Suppressor macrophage (primary cell): ENCODE measurements at places on chromosomes 2 and 18.

DNA sequence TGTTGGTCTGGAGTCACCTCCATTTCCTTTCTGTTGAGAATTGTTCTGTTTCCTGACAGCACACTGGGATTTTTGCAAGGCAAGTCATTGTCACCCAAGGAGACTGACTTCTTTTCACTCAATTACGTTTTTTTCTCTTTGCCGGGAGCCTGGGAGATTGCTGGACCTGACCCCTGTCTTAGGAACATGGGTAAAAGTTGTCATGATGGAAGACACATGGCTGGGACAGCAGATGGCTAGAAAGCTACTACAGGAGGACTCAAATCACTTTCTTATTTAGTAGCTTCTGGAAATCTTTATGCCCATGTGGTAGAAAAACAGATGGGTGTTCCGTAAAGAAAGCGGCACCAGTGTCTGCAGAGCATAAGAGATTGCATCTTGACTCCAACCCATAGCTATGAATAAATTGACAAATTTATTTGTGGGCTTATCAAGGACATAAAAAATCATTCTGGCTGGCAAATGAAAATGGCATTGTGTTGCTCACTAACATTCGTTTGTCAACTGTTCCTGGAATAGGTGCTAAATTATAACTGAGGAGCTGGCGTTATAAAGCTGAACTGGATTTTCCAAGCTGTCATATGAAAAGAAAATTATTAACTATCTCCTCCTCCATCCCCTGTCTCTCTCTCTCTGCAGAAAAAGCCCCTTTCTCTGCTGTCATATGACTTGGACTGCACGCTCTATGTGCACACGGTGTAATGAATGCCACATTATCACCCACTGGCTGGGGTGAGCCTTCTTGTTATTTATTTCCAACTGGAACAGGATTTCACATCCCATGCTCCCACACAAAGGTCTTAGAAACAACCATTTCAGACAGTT is 159.8 kb downstream of the SH3RF3 start:
- no peak for DNase-seq

DNA sequence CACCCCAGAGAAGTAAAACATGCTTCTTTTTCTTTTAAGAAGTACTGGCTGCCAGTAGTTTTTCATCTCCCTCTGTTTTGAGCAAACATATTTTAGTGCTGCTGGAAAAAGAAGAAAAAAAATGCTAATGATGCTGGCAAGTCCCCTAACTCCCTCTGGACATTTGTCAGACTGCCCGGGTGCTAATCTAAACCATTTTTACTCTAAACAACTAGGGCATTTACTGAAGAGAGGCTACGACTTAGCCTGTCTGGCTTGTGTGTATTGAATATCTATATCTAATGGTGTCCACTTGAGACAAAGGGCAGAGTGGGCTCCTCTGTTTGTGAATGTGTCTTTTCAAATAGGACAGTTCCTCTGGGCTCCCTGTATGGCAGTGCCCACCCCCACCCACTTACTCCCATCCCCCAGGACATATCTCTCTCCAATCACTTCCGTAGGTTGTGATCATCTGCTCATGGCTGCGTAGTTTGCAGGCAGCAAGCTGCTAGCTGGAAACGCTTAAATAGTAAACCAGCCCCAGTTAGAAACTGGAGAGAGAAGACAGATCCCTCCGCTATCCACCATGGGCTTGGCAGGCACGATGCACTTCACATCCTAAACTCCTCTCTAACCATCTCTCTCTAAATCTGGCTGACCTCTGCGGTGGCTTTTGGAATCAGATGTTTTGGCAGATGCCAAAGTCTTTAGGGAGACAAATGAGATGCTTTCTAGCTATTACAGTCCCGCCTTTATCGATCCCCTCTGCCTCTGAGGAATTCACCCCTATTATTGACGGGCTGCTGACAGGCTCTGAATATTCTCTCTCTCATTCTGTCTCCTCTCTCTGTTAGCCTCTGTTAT is 58.3 kb downstream of the DOCK10 start:
- DNase-seq: no peak

DNA sequence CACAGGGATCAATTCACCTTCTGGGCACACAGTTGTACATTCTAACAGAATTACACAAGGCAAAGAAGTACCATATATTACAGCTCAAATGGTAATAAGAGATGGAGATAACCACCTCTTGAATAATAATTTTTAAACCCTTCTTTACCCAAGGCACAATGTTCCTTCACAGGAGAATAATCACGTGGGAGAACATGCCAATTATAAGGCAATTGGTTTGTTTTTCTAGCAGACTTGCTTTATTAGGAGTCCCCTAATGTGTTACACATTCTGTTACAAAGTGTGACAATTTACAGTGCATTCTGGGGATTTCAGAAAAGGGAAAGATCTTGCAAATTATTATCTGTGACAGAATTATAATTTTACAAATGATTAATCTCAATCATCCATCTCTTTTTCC is 380.3 kb downstream of the RND3 start:
- no peak for DNase-seq

DNA sequence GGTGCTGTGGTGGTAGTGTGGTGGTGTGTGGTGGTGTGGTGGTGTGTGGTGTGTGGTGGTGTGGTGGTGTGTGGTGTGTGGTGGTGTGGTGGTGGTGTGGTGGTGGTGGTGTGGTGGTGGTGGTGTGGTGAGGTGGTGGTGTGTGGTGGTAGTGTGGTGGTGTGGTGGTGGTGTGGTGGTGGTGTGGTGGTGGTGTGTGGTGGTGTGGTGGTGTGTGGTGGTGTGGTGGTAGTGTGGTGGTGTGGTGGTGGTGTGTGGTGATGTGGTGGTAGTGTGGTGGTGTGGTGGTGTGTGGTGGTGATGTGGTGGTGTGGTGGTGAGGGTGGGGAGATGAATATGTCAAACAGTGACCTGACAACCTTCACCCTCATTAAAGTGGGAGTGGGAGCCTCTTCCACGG is 55.6 kb upstream of the DLGAP1 start:
- no peak for DNase-seq

GRCh38 chr18:66623821-66624220 is 19.9 kb upstream of the CDH19 start:
- peak; percentile 47 for DNase-seq

DNA sequence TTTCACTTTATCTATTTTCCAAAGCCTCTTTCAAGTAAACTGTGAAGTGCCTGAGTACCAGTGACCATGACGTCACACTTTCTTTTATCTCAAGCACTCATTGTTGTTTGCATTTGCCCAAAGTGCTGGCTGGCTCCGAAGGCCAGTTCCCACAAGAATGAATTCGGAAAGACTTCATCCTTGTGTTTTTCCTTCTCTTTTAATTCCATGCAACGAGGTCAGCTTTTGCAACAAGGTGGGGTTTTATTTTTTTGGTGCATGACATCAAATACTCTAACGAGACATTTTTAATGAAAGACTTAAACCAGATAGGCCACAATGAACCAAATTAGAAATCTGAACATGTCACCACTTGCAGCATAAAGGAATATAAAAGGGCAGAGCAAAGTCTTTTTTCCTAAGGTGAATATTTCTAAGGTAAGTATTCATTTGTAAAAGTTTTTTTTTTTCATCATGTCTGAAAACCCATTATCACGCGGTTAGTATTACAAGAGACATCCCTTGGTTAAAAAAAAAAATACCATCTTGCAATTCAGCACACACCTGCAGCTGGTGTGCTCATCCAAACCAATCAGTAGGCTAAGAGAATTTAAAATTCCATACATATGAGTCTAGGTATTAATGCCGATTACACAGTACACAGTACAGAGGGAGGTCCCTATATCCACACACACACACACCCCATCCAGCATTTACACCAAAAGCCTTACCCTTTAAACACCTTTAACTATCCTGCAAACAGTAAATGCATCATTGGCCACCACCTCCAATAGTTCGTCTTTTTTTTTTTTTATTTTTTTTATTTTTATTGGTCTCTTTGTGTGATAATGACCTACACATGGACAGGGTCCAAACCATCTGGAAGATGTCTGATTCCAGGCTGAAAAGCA is 2.3 kb downstream of the ARL4C start:
- peak; percentile 34 for DNase-seq

DNA sequence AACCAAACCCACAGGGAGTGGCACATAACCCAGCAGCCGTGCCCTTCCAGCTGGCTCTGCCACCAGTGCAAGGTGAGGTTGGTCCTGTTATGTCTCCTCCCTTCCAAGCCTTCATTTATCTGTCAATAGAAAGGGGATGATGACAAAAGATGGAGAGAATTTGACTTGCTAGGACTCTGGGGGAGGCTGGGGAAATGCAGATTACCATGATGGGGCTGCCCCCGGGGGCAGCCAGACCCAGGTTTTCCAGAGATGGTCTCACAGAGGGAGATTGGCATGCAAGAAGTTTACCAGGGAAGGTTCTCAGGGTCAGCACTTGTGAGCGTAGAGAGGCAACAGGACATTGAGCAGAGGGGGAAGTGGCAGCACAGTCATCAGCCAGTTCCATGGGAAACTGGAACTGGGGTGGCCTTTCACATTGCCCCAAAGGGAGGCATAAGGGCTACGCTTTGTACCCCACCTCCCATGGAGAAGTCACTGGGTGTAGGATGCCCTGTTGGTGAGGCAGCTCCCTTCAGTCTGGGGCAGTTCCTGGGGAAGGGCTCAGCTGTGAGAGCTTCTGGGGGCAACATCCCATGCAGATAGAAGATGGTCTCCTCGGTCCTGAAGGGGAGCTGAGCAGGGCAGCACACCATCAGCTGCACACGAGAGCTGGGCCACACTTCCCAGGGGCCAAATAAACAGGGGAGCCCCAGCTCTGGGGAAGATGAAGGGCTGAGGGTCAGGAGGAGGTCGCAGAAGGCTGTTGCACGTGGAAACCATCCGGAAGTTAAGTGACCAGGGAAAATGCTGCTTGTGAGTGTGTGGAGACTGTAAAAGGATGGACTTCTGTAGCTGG is 117.8 kb upstream of the EPC2 start:
- DNase-seq: no peak

DNA sequence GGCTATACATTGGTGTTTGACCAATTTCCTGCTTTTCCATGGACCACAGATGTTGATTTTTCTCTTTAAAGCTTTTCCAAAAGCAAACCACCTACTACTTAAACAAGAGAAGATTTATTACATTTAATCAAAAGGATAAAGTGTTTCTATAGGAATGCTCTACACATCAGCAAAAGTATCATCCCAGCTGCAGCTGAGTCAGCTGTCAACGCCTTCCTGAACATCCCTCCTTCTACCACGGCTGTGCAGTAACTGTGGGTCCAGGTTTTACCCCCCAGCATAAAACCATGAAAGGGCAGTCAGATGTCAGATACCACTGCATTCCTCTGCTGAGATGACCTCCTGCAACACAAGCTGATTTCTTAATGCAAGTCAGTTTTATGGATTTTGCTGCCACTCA is 524.5 kb upstream of the MEX3C start:
- no peak for DNase-seq

GRCh38 chr2:154704991-154705390 is 6.5 kb downstream of the KCNJ3 start:
- DNase-seq: no peak

DNA sequence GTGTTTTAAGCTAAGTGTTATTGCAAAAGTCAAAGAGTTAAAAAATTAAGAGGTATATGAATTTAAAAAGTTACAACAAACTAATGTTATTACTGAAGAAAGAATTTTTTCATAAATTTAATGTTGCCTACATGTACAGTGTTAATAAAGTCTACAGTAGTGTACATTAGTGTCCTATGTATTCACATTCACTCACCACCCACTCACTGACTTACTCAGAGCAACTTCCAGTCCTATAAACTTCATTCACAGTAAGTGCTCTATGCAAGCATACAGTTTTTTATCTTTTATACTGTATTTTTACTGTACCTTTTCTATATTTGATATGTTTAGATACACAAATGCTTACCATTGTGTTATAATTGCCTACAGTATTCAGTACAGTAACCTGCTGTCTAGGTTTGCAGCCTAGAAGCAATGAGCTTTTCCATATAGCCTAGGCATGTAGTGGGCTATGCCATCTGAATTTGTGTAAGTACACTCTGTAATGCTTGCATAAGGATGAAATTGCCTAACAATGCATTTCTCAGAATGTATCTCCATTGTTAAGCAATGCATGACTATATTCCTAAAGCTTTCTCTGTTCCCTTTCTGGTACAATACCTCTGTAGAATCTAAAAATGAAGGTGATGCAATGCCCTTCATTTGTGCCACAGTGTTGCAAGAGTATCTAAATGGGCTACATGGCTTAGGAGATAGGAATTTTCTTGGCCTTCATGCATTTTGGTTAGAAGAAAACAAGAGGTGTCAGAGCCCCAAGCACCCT is 370.8 kb upstream of the NT5C1B start:
- DNase-seq: no peak

- no peak for DNase-seq
These were observed 124.8 kb downstream of the NUP35 start for GRCh38 chr2:183248866-183249567.

- DNase-seq: no peak
These were observed 60.7 kb downstream of the NABP1 start for GRCh38 chr2:191738667-191739066.

DNA sequence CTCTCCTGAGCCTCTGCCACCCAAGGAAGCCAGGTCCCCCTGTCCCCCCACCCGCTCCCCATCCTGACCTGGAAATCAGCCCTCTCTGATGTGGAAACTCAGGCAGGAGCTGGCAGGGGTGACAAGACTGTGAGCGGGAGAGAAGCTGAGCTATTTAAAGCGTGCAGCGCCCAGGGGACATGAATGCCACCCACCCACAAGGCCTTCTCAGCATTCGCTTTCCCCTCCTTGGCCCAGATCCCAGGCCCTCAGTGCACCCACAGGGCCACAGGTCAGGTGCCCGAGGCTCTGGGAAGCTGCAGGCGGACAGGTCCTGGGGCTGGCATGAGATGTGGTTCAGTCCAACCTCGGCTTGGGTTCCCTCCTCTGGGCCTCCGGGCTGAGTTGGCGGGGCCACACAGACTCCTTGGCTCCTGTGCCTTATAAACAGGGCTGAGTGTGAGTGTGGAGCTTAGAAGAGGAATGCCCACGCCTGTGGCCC is 168.3 kb downstream of the SMAD7 start:
- no peak for DNase-seq

GRCh38 chr2:41129988-41130387 is 678.1 kb upstream of the SLC8A1 start:
- DNase-seq: no peak

- DNase-seq: no peak
These were observed 73.5 kb downstream of the FBXO15 start for GRCh38 chr18:74073957-74074667.

DNA sequence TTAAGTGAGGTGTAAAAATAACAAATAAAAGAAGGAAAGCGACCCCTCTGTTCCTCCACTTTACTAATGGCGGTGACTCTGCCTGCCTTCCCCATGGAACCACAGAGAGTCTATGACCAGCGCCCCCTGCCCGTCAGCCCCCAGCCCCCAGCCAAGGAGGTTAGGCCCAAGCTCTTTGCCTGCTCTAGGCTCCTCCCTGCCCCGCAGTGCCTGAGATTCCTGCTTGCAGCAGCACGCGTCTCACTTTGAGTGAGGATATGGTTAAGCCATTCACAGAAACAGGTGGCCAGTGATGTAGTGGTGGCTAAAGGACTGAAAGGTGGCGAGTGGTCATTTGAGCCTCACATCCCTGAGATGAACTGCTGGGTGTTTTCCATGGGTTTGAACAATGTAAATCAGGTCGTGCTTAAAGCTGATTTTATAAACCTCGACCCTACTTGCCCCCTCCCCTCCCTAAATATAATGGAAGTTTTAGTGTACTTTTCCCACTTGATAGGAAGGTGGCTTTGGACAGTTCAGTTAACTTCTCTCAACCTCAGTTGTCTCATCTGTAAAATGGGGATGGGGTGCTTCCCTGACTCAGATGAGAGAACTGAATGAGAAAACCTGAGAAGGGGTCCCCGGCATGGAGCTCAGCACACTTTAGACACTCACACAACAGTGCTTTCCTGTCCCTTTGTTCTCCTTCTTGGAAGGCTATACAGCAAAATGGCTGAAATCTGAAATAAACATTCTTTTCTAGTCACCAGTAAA is 46.5 kb downstream of the IL1RL2 start:
- DNase-seq: no peak
